HT1080 (cell line): ENCODE measurements at places on chromosomes 4 and X.
A peak's percentile ranks its signal among the peaks of the same experiment; 100 is the strongest.

DNA sequence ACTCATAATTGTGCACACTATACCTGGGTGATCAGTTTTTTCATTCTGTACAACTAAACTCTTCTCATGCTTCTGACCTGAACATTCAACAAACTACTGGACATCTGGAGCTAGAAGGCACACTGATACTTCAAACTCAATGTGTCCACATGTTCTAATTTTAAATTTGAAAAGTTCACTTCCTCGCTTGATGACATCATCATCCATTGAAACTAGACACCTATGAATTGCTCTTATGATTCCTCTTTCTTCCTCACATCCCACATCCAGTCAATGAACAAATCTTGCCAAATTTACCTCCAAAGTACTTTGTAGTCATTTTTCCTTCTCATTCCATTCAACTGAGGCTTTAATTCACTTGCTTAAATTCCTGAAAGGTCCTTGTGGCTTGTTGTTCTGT is 549.4 kb downstream of the GALNTL6 start:
- DNase-seq: no peak

- no peak for DNase-seq
Observed at GRCh38 chrX:120269373-120270035, 18.9 kb downstream of the ZBTB33 start.

DNA sequence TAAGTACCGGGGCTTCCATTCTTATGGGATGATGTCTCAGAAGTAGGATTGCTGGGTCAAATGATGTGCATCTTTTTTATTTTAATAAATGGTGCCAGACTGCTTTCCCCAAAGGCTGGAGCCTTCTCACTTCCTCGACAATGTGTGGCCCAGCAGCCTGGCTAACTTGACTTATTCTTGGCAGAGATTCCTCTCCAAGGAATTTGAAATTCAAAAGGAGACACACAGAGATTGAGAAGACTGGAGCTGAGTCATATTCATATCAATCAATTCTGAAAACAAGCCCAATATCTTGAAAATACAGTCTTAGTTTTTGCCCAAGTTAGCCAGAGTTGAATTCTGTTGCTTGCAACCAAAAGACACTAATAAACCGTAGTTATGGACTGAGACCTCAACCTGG is 10.8 kb upstream of the PJA1 start:
- DNase-seq: no peak

DNA sequence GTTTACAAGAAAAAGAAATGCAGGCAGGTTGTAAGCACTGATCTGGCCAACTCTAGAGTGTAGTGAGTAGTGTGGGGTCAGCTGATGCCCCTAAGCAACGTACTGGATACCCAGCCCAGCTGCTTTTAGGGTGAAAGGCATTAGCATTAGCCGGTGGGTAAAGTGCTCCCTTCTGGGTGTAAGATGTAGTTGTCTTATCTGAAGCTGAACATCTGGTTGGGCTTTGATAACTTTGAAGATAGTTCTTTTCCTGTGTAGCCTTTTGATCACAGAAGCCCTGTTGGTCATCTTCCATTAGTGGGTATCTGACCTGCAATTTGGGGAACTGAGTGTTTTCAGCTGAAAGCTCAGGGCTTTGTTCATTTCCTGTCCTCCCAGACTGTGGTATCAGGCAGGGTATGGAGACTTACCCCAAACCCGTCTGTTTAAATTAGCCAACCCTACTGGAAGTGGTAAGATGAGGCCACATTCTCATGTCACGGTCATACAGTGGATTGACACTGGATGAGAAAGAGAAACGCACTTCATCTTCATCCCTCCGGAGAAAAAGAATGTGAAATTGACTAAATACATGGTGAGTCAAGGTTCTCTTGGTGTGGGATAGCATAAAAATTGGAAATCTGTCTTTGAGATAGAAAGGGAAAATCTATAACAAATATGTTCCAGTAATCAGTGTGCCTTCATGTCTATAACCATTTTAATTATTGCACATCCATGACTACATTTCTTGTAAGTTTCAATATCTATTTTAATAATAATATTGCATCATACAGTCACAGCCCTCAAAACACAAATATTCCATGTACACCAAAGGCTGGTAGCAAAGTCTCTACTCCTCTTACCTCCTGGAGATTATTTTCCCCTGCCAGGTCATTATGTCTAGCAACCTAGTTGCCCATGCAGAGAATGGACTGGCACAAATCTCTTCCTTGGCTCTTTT is 8.7 kb downstream of the RHOH start:
- DNase-seq: no peak

- DNase-seq: no peak
Observed at GRCh38 chr4:84622959-84623358, 40.0 kb downstream of the CDS1 start.

DNA sequence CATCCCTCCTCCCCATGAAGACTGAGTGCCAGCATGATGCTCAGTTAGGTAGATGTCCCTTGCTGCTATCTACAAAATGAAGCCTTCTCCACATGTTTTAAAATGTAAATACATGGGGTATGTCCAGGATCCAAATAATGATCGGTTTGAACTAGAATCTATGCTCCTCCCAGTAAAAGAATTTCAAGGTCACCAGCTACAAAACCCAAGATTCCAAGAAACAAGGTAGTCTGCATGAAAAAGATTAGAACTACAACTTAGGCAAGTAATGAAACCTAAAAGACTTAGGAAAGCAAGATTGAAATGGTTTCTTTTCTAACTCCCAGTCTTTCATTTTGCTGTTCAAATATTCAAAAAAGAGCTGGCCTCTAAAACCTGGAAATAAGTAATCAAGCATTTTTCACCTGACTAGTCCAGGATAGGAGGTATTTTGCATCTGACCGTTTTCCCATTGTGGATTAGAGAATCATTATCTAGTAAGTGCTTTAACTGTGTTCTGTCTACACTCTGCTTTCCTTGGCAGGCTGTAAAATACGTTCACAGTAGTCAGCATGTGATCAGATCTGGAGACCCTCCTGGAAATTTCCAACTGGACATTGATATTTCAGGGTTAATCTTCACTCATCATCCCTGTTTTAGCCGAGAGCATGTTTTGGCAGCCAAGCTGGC is 57.4 kb downstream of the CC2D2A start:
- DNase-seq: no peak

GRCh38 chr4:107392951-107393350 is 327.1 kb downstream of the PAPSS1 start:
- DNase-seq: peak; percentile 50

DNA sequence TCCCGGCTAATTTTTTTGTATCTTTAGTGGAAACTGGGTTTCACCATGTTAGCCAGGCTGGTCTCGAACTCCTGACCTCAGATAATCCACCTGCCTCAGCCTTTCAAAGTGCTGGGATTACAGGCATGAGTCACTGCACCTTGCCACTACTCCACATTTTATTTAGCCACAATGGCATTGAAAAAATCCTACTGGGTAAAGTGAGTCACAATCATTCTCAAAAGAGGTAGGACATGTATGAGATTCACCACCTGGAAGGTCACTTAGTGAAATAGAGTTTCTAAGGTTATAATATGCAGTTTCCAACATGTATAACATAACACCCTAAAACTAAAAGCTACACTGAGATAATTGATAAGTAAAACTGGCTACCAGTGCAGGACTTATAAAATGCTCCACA is 159.2 kb downstream of the BTC start:
- DNase-seq: peak; percentile 2

DNA sequence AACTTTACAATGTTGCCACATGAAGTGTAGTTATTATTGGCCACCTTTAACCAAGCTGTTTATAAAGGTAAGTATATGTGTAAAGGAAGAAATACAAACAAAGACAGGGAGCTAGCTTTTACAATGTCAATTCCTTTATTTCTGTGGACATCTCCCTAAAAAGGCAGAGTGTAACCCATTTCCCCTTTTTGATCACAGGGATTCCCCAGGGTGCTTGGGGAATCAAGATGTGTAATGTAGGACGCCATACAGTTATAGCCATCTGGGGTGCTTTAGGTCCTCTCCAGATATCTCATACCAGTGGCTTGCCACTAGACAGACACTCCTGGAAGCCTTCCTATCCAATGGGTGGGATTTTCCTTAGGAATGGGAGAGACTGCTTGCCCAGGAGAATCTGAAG is 4.2 kb upstream of the CUL4B start:
- no peak for DNase-seq

GRCh38 chr4:36230534-36230933 is 13.8 kb downstream of the ARAP2 start:
- no peak for DNase-seq

- DNase-seq: peak; percentile 82
Observed at GRCh38 chr4:73828956-73829355, 7.5 kb upstream of the CXCL6 start.

- peak; percentile 4 for DNase-seq
Observed at GRCh38 chrX:110667706-110668105, 127.9 kb downstream of the CHRDL1 start.

- no peak for DNase-seq
Observed at GRCh38 chr4:22850630-22851029, 157.9 kb downstream of the GBA3 start.

- no peak for DNase-seq
Observed at GRCh38 chr4:102586002-102586643, 85.0 kb downstream of the NFKB1 start.

DNA sequence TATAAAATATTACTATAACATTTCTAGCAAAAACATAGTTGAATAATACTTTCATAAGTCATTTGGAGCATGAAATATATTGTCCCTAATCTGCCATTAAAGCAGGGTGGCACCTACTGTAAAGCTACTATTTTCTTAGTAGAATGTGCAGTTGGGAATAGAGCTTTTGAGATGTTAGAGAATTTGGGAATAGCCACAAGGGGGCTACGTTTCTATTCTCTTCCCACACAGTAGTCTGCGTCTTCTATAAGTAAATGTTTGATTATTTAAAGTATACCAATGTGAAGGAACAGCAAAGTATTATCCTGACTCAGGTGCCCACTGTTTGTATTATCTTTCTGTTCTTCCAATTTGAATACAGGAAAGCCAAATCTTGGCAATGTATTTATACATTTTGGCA is 323.2 kb upstream of the GIMD1 start:
- DNase-seq: peak; percentile 28

GRCh38 chrX:77776659-77777058 is 9.4 kb downstream of the ATRX start:
- no peak for DNase-seq

GRCh38 chr4:61210186-61210939 is 10.2 kb downstream of the ADGRL3 start:
- no peak for DNase-seq

- no peak for DNase-seq
Observed at GRCh38 chr4:52595001-52595400, 64.1 kb downstream of the USP46 start.

DNA sequence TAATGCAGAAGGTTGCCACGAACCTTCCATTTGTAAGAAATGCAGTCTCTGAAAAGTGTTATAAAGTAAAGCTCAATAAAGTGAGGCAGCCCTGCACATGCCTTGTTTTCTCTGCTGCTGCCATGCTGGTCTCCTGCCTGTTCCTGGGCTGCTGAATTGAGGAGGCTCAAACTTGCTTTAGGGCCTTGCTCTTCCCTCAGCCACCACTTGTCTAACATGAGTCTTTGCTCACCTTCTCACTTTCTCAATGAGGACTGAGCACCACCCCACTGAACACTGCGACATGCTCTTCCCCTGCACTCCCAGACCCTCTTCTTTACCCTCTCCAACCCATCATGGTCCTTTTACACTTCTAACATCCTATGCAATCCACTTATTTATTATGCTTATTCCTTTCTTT is 25.2 kb upstream of the MFAP3L start:
- no peak for DNase-seq

DNA sequence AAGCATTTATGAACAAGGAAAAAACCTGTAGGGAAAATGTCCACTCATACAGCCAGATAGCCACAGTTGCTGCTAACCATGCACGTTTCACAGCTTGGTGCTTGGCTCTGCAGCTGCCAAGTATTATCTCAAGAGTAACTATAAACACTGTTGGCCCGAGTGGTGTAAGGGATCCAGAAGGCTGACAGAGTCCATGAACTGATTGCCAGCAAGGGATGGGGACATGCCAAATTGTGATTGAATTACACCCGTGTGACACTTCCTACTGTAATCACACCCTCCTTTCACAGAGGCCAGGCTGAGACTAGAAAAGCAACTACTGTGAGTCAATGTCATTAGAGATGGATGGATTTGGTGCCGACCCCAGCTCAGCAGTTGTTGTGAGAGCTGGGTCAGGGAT is 223.9 kb upstream of the ANKRD50 start:
- DNase-seq: no peak

DNA sequence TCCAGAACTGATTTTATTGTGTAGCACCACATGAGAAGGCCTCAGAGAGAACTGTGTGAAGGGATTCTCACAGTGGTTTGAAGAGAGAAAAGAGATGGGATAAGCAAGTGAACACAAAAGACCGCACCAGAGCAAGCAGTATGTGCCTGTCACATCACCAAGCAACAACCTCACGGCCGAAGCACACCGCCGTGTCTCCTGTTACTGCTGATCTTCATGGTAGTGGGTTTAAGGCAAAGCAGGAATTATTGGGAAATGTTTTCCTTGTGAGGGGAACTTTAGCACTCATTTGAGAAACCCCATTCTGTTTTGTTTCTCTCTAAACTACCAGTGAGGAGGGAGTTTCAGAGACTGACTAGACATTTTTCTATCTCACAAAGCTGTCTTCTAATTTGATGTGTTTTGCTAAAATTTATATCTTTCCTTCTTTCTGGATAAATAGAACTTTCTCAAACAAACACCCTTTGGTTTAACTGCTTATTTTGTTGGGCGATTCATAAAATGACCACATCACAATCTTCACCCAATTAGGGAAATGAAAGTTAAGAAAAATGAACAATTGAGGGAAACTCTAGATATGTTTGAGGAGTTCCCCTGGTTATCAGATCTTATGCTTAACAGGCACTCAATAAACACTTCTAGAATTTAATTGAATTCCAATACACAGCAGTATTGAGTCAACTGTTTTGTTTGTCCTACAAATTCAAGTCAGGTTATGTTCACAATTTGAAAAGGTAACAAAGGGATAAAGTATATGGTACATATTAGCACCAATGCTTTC is 16.5 kb downstream of the SH3KBP1 start:
- no peak for DNase-seq

DNA sequence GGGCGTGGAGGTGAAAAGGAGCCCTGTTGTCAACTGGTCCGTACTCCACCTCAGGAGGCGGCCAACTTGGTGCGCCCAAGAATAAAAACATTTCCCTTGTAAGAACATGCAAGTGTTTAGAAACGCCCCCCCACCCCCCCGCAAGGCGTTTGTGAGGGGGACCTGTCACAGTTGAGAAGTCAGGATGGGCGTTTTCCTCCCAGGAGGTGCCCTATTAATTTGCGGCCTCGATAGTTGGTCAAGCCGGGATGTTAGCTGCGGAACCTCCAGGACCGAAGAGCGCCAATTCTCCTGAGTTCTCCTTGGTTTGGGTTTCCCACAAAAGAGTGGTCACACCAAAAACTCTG is 651 bp upstream of the SAP30 start:
- no peak for DNase-seq
